Fibroblast of skin of right biceps (primary cell): ENCODE measurements at places on chromosomes 7 and 10.

DNA sequence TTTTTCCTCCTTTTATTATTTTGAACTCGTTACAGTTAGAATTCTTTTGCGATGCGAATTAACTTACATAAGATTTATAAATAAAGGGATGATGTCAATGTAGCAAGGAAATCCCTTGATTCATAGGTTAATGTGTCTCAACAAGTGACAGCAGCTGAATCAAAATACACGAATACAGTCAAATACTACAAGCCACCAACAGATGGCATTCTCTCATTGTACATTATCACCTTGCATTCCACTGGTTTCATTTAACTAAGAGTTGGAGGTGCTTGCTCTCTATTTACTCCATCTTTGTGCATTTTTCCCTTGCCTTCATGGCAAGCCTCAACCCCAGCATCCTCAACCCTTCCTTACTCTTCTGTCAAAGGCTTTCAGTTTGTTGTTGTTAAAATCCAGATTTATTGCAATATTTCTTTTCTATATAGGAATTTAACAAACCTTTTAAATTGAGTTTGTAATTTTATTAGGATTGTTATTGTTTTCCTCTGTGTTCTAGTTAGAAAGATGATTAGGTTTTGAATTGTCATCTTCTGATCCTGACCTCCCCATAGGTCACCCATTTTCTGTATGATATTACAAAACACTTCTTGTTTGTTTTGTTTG is 78.3 kb downstream of the SLC25A40 start:
- DNase-seq: peak; percentile 35

DNA sequence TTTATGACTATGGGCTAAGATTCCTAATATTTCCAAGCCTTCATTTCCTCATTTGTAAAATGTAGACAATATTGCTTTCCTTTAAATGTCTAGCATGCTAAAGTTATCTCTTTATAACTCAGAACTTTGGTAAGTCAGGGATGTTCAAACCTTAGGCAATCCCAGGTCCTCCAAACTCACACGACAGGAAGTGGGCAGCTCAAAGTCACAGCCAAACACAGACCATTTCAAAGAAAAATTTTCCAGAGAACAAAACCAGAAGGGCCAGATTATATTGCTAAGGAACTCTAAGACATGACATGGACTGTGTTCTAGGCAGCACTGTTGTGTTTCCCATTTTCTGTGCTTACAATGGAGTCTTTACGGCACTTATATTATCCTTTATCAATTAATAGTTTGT is 87.8 kb upstream of the DYNC1I1 start:
- DNase-seq: no peak

DNA sequence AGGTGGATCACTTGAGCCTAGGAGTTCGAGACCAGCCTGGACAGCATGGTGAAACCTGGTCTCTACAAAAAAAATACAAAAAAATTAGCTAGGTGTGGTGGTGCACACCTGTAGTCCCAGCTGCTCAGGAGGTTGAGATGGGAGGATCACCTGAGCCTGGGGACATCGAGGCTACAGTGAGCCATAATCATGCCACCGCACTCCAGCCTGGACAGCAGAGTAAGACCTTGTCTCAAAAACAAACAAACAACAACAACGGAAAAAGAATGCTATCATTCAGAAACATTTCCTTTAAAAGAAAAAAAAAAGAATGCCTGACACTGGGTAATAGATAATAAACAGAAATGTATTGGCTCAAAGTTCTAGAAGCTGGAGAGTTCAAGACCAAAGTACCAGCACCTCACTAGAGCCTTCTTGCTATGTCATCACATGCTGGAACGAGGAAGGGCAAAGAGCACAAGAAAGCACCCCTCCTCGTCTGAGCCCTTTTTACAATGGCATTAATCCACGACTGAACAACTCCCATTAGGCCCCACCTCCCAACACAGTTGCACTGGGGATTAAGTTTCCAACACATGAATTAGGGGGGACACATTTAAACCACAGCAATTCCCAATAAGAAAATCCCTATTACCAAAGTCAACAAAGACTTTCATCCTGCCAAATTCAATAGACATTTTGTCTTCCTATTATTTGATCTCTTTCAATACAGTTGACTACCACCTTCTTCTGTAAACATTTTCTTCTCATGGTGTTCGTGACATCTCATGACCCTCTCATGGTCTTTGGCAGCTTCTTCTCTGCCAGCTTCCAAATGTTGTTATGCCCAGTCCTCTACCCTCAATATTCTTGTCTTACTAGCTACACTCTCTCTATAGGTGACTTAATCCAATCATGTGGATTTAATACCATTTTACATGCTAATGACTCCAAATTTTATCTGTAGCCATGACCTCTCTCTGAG is 20.0 kb downstream of the AKR1D1 start:
- no peak for DNase-seq

DNA sequence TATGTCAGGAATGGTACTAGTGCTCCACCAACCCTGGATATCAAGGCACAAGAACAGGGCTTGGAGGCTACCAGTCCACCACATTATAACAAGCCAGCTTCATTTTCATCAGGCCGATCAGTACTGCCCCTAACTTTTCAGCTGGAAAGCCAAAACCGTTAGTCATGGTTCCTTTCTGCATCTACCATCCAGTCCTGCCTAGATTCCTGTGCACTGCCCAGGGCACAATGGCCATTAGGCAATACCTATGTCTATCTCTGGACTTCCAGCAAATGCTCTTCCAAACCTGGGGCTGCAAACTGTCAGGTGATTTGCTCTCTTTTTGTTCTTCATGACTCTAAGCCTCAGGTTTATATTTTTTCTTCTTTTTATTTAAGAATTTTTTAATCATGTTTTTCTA is 937.7 kb downstream of the SORCS1 start:
- DNase-seq: no peak

DNA sequence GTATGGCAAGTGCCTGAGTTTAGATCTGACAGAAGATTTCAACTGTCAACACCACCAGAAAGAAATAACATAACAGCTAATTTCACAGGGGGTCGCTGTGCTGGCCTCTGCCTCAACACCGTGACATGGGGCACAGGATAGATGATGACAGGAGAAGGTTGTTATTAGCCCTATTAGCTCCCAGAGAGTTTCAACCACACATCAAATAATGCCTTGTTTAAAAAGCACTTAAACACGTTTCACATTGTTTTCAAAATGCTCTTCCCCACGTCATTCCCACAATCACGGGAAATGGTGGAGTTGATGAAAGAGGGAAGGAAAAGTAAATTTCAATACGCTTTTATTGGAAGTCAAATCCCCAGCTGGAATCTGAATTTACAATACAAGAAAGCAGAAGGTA is 184.7 kb downstream of the MAGI2 start:
- DNase-seq: no peak

- DNase-seq: no peak
Observed at GRCh38 chr7:16409777-16410176, 11.6 kb downstream of the CRPPA start.

- peak; percentile 90 for DNase-seq
Observed at GRCh38 chr10:60661637-60662036, 116.6 kb upstream of the CDK1 start.

DNA sequence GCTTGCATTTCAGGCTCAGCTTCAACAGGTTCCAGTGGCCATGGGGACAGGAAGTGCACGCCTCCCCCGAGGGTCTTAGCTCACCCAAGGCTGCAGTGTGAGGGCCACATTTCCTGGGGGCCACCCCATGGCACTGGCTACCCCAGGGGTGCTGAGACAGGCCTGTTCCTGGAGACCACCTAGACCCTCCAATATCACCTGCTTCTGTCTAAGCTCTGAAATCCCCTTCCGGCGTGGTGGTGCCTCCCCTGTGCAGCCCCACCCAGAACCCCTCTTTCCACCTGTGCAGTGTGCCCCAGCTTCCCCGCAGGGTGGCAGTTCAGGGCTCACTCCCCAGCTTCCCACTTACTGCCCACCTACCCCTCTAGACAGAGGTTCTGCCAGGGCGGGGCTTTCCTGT is 83.1 kb downstream of the ADARB2 start:
- DNase-seq: no peak
